ENCODE measurements at places on chromosomes 7 and 10. TPM values are rescaled to one million over a fixed set of nuclear protein-coding genes. Genes with fewer than 3 reads are reported as not detected.
A peak's percentile ranks its signal among the peaks of the same experiment; 100 is the strongest.

ASB4 gene
- total RNA-seq: not detected

INHBA gene
- not detected for total RNA-seq

PDK4 gene
- total RNA-seq: not detected

ACHE gene
- total RNA-seq: not detected

RAMP3 gene
- total RNA-seq: not detected

CCL24 gene
- total RNA-seq: not detected

CTBP2 gene
- total RNA-seq: 0.40 TPM

TACR2 gene
- total RNA-seq: not detected

CLDN4 gene
- 0.27 TPM for total RNA-seq

EPO gene
- total RNA-seq: not detected

CNNM1 gene
- 0.54 TPM for total RNA-seq

OSBPL3 gene
- 77.5 TPM for total RNA-seq

GRCh38 chr10:130358981-130359650, 222.9 kb downstream of the GLRX3 start:
- DNase-seq: no peak

GRCh38 chr7:129925416-129926002, 27.3 kb downstream of the UBE2H start:
- no peak for DNase-seq

DNA sequence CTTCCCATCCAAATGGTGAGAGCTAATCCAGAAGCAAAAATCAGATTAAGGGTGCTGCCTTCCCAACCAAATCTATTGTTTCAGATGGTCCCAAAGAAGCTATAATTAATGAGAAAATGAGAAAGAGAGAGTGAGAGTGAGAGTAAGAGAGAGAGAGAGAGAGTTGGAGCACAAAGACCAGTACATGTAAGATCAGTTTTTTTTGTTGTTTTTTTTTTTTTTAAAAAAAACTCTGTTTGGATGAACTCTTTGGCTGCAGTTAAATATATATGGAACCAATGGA, 305.6 kb downstream of the PTEN start:
- DNase-seq: no peak

GRCh38 chr10:75281974-75282373, 46.2 kb upstream of the COMTD1 start:
- no peak for DNase-seq

DNA sequence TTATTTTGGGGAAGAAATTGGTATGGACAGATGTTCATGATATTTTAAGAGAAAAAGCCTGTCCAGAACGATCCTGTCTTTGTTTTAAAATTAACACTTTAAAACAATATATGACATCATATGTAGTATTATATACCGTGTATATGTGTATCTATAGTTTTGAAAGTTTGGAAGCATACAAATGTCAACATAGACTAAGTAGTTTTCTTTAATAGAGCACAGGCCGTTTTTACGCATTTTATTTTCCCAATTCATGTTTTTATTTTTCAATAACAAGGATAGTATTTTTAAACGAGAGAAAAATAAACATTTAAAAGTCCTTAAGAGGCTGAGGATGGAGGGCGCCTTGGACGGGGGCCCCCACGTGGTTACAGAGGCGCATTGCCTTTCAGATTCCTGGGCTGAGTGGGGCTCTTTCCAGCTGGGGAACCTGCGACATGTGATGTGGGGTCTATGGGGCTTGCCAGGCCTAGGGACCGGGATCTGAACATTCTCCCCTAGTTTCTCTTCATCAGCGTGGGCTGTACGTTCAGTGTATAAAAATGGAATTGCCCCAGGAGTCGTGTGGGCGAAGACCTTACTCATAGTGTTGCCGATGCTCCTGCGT, 127.8 kb upstream of the ZNF746 start:
- DNase-seq: peak; percentile 60

DNA sequence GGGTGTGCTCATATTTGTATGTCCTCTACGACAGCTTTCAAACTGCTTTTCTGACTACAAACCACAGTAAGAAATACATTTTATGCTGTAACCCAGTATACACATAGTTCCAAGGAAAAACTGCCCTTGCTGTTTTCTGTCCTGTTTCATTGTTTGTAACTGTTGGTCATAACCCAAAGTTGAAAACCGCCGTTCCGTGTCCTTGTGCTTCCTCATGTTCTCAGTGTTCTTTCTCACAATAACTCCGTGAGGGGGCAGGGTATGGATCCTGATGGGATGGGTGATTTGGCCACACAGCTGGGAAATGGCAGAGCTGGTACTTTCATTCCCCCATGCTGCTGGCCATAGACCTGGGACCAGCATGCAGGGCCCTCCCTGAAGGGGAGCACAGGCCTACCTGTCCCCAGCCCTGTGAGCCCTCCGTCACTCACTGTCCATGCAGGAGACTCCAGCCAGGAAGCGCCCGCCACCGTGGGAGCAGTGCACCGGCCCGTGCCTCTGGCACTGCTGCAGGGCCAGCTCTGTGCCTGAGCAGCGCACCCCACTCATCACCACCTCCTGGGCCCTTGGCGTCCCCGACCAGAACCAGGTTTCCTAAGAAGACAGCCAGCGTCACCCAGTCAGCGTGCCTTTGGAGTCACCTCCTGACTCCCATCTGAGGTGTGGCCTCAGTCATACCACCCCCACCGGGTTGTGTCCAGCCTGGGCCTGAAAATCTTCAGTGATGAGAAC, 12.7 kb downstream of the LOXL4 start:
- no peak for DNase-seq

GRCh38 chr10:122343936-122344335, 30.6 kb upstream of the PLEKHA1 start:
- DNase-seq: no peak

- no peak for DNase-seq
Measured at GRCh38 chr10:129958148-129958628, 5.9 kb downstream of the EBF3 start.

DNA sequence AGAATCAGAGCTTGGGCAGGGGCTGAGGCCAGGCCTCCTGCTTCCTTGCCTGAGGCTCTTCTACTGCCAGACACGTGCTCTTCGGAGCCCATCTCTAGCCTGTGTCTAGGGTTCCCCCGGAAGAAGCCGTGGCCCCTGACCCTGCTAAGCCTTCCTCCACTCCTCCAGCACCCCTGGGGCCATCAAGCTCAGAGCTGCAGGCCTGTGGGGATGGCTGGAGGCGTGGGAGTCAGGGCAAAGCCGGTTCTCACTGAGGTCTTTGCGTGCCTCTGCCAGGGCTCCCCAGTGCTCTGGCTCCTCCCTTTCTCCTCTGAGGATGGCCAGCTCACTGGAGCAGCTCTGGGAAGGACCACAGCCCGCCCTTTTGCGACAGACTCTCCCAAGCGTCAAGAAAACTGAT, 34.4 kb downstream of the GHRHR start:
- no peak for DNase-seq

DNA sequence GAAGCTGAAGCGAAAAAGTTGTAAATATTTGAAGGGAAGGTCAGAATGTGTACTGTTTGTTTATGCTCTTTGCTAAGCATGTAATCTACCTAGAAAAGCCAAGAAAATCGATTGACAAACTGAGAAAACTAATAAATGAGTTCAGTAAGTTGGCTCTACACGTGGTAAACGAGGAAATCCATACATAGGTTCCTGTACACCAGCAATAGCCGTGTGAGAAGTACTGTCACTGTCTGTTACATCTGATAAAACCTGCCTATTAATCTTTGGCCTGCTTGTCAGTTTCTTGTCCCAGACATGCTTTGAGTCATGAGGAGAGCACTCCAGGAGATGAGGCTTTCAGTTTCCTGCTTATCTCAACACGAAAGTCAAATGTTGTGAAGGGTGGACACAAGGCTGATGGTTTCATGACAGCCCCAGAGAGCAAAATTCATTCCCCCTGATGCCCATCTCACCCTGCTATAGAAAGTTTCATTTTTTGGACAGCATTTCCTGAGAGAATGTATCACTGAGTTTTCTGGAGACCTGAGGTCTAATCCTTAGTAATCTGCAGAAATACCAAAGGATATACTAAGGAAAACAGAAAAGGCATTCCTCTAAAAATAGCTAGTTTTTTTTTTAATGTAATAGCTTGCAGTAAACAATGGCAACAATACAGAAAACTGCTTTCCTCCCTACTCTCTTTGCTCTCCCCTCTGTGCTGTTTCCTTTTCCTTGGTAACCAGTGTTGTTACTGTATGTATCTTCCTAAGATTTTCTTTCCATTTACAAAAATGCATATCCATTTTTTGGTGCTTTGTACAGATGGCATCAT, 18.8 kb downstream of the BMPR1A start:
- no peak for DNase-seq

- no peak for DNase-seq
Measured at GRCh38 chr7:2621061-2621828, 10.5 kb upstream of the TTYH3 start.

DNA sequence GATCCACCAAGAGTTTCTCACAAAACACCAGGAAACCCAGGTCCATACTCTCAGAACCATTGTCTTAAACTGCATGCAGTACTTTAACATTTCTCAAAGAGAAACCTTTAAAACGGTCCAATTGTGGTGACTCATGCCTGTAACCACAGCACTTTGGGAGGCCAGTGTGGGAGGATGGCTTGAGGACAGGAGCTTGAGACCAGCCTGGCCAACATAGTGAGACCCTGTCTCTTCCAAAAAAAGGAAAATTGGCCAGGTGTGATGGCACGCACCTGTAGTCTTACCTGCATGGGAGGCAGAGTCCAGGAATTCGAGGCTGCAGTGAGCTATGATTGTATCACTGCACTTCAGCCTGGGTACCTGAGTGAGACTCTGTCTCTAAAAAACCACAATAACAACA, 97.5 kb upstream of the OIT3 start:
- no peak for DNase-seq

- no peak for DNase-seq
Measured at GRCh38 chr7:30309842-30310435, 25.5 kb downstream of the ZNRF2 start.

- DNase-seq: peak; percentile 38
Measured at GRCh38 chr7:5780801-5781496, 514 bp downstream of the RNF216 start.

GRCh38 chr7:92840316-92840715, 3.9 kb upstream of the CDK6 start:
- DNase-seq: no peak

GRCh38 chr10:124236816-124237215, 143.4 kb upstream of the CHST15 start:
- no peak for DNase-seq

DNA sequence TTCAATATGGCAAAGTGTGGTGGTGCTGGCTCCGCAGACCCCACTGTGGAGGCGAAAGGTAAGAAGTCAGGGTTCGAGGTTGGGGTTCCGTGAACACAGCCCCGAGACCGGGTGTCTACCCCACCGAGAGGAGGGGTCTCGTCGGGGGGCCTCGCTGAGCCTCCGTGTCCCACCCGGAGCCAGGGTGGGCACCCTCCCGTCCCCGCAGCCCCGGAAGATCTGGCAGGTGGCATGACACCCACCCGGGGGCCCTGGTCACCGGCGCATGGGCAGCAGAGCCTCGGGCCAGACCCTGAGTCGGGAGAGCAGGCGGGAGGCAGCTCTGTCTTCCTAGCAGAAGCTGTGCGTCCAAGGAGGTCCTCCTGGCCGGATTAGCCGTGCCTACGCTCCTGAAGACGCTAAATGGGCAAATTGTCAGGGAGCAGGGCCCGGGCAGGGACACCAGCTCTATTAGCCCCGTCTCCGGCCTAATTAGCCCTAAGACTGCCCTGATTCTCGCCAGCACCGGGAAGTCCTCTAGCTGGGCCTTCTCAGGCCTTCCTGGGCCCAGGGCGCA, 56.4 kb downstream of the UNCX start:
- no peak for DNase-seq

- no peak for DNase-seq
Measured at GRCh38 chr10:124026589-124026939, 66.8 kb downstream of the CHST15 start.

DNA sequence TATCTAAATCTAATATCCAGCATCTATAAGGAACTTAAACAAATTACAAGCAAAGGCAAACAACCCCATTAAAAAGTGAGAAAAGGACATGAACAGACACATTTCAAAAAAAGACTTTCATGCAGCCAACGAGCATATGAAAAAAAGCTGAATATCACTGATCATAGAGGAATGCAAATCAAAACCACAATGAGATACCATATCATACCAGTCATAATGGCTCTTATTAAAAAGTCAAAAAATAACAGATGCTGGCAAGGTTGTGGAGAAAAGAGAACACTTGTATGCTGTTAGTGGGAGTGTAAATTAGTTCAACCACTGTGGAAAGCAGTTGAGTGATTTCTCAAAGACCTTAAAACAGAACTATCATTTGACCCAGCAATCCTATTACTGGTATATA, 334.4 kb upstream of the CACNA2D1 start:
- DNase-seq: no peak

- DNase-seq: no peak
Measured at GRCh38 chr10:49133706-49134248, at the start of gene FAM170B. Gene FAM170B, minus strand, starts transcription at chr10:49134021. Its CDS starts 103 bp downstream, at chr10:49133918.

- no peak for DNase-seq
Measured at GRCh38 chr10:24762161-24762924, 38.7 kb upstream of the ARHGAP21 start.

DNA sequence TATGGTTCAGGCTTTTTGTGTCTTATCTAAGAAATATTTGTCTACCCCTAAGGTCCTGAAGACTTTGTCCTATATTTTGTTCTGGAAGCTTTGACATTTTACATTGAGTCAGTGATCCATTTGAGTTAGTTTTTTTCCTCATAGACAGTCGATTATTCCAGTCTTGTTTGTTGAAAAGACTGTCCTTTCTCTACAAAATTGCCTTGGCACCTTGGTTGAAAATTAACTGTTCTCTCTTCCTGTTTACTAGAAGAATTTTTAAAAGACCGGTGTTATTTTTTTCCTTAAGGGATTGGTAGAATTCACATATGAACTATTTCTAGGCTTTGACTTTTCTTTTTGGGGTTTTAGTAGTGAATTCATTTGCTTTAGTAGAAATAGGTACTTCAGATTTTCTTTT, 12.0 kb downstream of the PLEKHA1 start:
- no peak for DNase-seq

- no peak for DNase-seq
Measured at GRCh38 chr10:11104772-11105675, 87.4 kb downstream of the CELF2 start.

Data from activated CD4-positive, alpha-beta T cell treated with anti-CD3 and anti-CD28 coated beads, Interleukin-2, amount 10 ng/mL, durations not matched to agents 7 days and 5 days (primary cell).